ENCODE measurements at places on chromosomes 2 and 18. TPM values are rescaled to one million over a fixed set of nuclear protein-coding genes. Genes with fewer than 3 reads are reported as not detected.

The LRRTM1 gene
- 0.74 TPM for polyA plus RNA-seq

The IL36G gene
- not detected for polyA plus RNA-seq

The ANKRD53 gene
- 4.3 TPM for polyA plus RNA-seq

The CD302 gene
- 20.5 TPM for polyA plus RNA-seq

The RGPD4 gene
- not detected for polyA plus RNA-seq

The GAREM2 gene
- polyA plus RNA-seq, result 0.77 TPM

The TUBA3E gene
- polyA plus RNA-seq, result not detected

The FAM237A gene
- polyA plus RNA-seq, result not detected

The DPYSL5 gene
- polyA plus RNA-seq, result 1.6 TPM

Data from adrenal gland (tissue), 19 donors.